ENCODE measurements at places on chromosomes 1 and 21. TPM values are rescaled to one million over a fixed set of nuclear protein-coding genes. Genes with fewer than 3 reads are reported as not detected.

Gene SPRR3
- total RNA-seq, result not detected

Gene CTTNBP2NL
- total RNA-seq, result 16.9 TPM

Gene ALDH4A1
- 11.8 TPM for total RNA-seq

Gene C1orf52
- 17.5 TPM for total RNA-seq

Gene CYB5RL
- 4.2 TPM for total RNA-seq

Gene CD244
- not detected for total RNA-seq

Gene MROH9
- not detected for total RNA-seq

Gene SYT11
- 15.5 TPM for total RNA-seq

Gene RNU1-1
- under 0.01 TPM for total RNA-seq

Gene TBCE
- total RNA-seq, result 12.1 TPM

Gene PRCC
- total RNA-seq, result 9.3 TPM

Gene NTMT2
- total RNA-seq, result not detected

Gene HES3
- not detected for total RNA-seq

Gene PPIAL4G
- not detected for total RNA-seq

Gene NBPF10
- 0.40 TPM for total RNA-seq

Gene ZMYND12
- 0.60 TPM for total RNA-seq

Gene ATP6V1G3
- not detected for total RNA-seq

Gene ZBED6
- total RNA-seq, result 10.9 TPM

Gene CALML6
- not detected for total RNA-seq

Gene EXTL1
- total RNA-seq, result under 0.01 TPM

Gene NES
- total RNA-seq, result 57.3 TPM

Gene C8A
- not detected for total RNA-seq

Gene YIPF1
- total RNA-seq, result 19.4 TPM
